ENCODE measurements at places on chromosomes 5 and 9.
A peak's percentile ranks its signal among the peaks of the same experiment; 100 is the strongest.

DNA sequence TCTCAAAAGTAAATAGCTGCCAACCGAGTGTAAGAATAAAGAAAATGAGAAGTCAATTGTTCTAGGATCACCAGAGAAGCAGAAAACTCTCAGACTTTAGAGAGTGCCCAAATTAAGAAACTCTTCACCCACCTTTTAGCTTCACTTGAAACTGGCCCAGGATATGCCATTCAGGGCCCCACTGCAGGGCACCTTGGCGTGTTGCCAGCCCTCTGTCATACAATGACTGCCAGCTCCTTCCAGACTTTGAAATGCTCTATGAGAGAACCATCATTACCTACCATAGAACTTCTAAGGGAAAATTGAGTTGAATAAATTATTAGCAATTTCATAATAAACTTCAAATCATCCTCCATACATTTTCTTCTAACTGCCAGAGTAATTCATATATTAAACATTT lies 240.5 kb downstream of the CETN3 start:
- DNase-seq, result no peak

- no peak for DNase-seq
These were observed 220.9 kb downstream of the ACTL7B start for GRCh38 chr9:108634672-108635462.

GRCh38 chr9:91245431-91246313 lies 116.0 kb downstream of the AUH start:
- no peak for DNase-seq

DNA sequence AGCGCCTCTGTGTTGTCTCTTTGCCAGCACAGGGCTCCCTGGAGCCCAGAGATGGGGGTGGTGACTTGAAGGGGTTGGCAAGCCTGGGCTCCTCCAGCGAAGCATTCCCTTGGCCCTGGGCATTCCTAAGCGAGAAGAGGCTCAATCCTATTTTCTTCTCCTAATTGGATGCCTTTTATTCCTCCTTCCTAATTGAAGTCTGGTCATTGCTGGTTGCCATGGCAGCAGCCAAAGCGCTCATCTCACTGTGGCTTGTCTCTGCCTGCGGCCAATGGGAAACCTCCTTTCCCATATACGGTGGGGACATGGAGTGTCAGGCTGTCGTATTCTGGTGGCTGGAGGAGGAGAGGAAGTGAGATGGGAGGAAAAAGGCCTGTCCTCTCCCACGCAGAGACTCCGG lies 52.3 kb upstream of the RARS1 start:
- no peak for DNase-seq

DNA sequence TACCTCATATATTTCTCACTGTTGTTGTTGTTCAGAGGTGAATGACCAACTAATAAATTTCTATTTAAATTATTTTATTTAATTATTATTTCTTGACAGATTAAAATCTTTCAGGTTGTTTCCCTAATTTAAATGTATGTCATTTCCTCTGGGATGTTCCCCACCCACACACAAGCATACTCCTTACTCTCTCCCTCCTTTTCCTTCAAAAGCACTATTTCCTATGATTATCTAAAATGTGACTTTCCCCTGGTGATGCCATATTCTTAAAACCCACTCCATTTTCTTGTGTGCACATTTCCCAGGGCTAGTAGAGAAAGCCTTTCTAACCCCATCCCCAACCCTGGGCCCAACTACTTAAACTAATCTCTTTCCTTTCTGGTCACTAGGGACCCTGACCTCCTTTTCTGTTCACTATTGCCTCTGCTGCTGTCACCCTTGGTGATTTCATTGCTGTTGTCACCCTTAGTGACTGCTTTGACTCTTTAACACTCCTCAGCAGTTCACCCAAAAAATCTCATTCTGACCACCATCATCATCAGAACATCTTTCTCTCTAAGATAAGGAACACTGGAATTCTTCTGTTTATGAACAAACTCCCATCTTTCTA lies 16.8 kb downstream of the IL33 start:
- DNase-seq, result no peak

DNA sequence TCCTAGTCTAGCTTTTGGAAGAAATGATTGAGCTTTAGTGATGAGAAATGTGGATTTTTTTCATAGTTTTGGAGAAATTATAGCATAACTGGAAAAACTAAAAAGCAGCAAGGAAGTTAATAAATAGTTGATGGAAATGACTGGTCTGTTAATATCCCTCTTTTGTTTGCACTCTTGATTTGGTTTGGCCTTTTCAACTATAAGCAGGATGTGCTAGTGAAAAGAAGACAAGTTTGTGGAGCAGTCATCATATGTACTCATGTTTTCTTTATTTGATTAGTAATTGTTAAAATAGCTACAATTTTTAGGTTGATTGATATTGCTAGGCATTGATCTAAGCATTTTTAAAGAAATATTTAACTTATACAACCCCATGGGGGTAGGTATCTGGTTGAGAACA lies 374.7 kb downstream of the TAF11L14 start:
- no peak for DNase-seq

DNA sequence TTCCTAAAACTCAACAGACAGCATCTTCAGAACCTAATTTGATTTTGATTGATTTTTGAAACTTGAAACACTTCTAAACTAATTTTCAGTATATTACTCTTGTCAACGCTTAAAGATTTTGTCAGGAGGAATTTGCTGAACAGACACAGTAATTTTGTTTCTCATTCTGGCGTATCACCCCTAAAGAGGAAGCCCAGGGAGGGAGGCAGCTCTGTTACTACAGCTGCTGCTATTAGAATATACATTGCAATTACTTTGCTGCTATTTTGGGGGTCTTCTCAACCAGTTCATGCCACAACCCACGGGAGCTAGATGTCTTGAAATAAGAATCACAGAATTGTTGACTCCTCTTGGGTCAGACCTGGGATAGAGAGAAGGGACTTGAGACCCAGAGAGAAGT lies 122.6 kb downstream of the TLR4 start:
- DNase-seq, result no peak

GRCh38 chr5:111742177-111742994 lies 14.6 kb downstream of the NREP start:
- DNase-seq, result peak; percentile 46

DNA sequence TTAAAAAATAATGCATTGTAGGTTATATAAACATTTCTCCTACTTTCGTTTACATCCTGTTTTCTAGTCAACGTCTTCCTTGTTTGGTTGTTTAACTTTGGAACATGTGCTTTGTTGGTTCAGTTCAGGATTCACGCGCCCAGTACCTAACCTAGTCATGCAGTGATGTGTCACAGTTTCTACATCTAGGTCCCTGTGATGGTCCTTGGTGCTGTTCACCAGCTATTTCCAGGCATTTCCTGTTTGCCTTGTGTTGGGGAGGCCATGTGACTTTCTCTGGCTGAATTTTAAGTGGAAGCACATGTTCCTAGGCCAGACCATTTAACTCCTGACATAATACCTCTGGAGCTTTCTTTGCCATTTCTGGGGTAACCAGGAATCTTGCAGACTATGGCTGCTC lies 292.3 kb downstream of the SMARCA2 start:
- DNase-seq, result peak; percentile 45

- DNase-seq, result no peak
These were observed 5.3 kb upstream of the CFAP95 start for GRCh38 chr9:69815313-69815712.

GRCh38 chr9:20152151-20152725 lies 363.4 kb upstream of the SLC24A2 start:
- no peak for DNase-seq

DNA sequence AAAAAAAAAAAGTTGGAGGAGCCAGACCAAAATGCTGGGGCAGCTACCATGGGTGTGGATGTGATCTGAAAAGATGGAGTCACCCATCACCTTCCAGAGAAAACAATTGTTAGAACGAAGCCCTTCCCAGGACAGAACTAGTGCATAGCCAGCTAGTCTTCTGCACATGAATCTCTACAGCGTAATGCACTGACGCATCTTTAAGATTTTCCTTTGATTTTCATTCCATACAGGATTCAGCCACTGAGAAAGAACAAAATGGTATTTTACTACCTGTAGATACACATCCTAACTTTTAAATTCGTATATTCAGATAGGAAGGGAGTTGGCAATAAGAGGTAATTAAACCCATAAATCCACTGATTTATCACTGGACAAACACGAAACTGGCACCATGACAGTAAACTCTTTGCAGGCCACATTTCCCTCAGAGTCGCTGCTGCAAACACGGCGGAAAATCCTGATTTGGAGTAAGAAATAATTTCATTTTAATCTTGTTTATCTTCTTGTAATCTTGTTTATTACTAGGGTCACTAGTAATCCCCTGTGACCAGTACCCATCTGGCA lies 206.6 kb downstream of the SPOCK1 start:
- no peak for DNase-seq

DNA sequence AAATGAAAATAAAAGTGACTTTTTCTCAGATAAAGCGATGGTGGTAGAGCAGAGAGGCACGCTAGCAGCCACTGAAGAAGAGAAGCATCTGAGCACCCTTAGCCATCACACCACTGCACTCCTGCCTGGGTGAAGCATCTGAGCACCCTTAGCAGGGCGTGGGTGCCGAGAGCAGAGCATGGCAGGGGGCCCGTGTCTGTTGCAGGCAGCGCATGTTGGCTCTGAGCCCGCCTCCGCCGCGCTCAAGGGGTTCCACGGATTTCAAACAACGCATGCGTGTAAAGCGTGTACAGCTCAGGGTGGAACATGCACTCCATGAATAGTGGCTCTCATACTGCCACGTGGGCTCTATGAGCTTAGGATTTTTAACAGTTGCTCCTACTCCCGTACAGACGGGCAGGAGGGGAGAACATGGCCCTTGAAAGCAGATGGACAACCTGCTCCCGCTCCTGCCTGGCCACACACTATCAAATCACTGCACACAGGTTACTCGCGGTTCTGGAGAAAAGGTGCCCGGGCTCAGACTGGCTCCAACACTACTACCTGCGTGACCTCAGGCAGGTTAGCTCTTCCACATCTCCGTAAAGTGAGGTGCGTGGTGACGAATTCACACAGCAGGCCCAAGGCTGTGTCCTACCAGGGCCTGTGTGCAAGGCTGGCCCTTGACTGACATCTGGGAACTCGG lies 12.1 kb downstream of the LRRC14B start:
- no peak for DNase-seq

GRCh38 chr9:36864491-36865410 lies 169.3 kb downstream of the PAX5 start:
- no peak for DNase-seq

GRCh38 chr5:114362197-114362976 lies 517 bp downstream of the KCNN2 start:
- peak; percentile 39 for DNase-seq

- no peak for DNase-seq
These were observed 56.8 kb downstream of the LIX1 start for GRCh38 chr5:97085459-97086181.

DNA sequence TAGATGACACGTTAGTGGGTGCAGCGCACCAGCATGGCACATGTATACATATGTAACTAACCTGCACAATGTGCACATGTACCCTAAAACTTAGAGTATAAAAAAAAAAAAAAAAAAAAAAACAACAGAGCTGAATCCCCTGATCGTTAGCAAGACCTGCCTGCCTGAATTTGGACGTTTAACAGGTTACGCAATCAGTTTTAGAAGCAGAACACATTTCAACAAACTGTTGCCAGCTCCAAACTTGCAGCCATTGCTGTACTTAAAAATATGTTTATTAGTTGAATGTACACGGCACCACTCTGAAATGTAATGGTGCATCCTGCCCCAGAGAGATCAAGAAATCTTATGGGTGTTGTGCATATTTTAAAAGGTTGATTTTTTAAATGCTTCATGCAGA lies 680.0 kb downstream of the TLE4 start:
- no peak for DNase-seq

DNA sequence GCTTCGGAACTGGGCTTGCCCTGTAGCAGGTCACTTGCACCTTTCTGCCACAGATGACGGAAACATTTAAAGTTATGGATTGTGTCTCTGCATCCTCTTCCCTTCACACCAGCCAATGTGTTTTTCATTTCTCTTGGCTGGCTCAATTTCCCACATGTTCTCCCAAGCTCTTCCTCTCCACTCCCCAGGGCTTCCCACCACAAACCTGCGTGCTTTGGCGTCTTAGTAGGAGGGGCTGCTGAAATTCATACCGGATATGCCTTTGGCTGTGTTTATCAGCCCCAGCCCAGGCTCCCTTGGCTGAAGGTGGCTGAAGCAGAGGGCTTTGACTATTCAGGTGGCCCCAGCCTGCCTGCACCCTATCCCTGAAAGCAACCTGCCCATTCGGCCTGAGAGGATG lies 32.1 kb downstream of the ADRB2 start:
- no peak for DNase-seq

DNA sequence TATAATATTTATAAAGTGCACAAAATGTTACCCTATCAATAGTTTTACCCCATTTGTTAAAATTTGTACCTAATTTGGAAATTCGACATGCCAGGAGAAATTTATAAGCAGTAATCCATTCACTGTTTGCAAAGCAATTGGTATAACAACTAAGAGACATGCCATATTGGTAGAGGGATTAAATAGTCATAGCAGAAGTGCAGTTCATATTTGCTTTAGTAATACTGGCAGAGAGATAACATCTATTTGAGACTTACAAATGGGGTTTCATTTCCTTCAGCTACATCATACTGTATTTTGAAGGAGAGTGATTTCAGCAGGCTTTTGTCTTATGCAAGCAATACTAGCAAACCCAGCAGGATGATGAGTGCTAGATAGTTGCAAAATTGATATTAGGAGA lies 610.4 kb upstream of the CDH10 start:
- DNase-seq, result no peak

DNA sequence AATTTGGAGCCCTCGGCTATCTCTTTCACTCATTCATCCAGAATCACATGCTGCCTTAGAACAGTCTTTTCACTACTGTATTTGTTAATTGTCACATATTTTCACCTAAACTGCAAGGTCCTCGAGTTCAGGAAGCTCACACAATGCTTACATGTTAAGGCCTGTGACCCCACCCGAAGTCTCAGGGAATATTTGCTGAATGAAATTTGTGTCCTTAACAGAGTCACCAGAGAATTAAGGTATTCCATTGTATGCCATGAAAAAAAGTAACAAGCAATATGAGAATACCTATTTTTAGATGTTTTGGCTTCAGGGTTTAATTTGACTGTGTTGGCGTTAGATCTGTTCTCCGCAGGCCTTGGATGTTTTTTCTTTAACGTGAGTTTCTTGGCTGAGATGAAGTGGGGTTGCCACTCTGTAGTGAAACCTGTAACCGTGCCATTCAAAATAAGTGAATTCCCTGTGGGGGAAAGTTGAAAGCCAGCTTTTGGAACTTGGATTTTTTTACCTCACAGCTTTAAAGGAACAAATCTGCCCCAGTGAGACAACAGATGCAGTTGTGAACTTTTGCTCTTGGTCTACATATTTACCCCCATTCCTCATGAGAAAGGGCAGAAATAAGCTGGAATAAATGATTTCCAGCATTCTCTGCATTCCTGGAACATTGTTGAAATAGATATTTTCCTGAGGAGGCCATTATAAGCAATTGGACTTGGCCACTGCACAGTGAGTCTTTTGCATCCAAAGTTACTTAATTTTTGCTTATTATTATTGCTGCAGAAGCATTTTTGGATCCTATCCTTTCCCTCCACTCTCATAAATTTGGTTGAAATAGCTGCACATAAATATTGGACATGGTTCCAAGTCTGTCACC lies 35.9 kb upstream of the FBP1 start:
- no peak for DNase-seq
